ENCODE measurements at places on chromosomes 5 and 9.

- DNase-seq = no peak
Observed at GRCh38 chr5:146560205-146560812, 44.3 kb upstream of the GPR151 start.

DNA sequence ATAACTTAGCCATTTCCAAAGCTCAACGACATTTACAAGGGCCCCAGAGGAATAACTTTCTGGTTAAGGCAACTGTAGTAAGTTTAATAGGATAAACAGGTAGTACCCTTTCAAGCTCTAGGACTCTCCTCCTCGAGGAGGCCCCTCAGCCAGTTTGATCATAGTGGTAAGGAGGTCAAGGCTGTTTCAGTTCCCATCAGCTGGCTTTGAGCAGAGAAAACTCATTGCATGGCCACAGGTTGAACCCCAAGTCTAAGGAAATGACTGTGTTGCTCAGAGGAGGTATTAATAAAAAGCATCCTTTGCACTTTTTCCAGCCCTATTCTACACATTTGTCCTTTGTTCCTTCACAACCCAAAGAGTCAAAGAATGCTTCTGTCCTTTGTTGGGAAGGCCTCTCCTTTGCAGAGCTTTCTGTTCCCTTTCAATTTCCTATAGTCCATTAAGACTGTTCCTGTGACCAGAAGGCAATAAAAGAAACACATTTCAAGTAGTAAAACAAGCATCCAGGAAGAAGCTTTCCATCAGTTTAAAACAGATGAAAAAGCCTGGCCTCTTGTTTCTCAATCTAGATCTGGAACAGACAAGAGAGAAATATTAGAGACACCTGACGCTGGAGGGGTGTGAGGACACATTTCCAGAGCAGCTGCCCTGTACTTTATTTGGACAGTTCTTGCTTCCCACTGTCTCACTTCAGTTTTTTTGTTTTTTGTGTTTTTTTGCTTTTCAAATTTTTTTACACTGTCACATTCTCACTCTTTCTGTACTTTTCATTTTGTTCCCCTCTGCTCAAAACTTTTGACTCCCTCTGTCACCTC lies 54.1 kb downstream of the PRRC1 start:
- DNase-seq = no peak

GRCh38 chr9:98495530-98495929 lies 213.2 kb downstream of the GABBR2 start:
- DNase-seq = no peak

DNA sequence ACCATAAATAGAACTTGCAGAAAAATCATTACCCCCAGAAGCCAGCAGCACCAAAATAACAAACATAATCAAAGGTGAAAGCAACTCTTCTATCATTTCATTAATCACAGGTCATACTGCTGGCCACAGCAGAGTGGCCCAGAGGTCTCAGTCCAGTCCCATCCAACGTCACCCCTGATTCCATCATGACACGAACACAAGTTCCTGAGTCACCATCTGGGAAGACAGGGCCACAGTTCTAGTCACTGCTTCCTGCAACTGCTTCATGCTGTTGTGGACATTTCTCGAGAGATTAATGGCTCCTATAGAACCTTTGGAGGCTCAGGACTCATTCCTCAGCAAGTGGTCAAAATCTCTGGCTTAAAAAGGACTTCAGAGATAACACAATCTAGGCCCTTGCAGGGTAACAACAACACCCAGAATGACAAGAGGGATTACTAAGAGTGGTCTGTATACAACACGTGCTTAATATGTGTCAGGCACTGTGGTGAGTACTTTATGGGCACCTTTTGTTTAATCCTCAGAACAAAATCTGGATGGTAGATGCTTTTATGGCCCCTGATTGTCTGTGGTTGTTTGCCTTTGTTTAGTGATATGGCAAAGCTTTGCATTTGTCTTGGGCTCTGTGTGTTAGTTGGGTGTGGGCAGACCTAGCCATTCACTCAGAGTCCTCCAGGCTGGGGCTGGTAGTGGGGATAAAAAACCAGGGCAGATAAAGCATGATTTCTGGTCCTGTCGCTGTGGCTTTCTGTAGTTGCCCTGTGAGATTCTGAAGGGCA lies 184.3 kb downstream of the DAB2IP start:
- no peak for DNase-seq

DNA sequence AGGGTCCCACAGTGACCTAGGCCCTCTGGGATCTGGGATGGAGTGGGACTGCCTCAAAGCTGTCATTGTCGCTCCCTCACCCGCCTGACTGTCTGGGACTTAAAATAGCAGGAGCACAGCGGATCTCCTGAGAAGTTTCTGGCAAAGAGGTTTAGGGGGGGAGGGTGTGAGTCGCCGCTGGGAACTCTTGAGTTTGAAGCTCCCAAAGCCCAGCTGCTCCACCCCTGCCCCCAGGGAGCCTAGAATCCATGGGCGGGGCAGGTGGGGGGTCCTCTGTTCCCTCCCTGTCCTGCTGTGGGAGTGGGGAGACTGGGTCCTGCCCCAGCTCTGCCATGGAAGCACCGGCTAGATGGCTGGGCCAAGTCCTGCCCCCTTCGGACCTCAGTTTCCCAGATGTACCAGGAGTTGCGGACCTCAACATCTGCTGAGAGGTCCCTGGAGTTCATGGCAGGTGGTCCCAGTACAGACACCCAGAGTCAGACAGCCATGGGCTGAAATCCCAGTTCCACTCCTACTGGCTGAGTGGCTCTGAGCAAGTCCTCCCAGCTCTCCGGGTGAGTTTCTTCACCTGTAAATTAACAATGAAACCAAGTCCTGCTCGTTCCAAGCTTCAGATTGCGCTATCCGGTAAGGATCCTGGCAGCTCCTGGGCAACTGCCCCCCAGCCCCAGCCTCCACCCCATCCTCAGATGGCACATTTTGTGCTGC lies 985 bp upstream of the WDR38 start:
- DNase-seq = no peak

DNA sequence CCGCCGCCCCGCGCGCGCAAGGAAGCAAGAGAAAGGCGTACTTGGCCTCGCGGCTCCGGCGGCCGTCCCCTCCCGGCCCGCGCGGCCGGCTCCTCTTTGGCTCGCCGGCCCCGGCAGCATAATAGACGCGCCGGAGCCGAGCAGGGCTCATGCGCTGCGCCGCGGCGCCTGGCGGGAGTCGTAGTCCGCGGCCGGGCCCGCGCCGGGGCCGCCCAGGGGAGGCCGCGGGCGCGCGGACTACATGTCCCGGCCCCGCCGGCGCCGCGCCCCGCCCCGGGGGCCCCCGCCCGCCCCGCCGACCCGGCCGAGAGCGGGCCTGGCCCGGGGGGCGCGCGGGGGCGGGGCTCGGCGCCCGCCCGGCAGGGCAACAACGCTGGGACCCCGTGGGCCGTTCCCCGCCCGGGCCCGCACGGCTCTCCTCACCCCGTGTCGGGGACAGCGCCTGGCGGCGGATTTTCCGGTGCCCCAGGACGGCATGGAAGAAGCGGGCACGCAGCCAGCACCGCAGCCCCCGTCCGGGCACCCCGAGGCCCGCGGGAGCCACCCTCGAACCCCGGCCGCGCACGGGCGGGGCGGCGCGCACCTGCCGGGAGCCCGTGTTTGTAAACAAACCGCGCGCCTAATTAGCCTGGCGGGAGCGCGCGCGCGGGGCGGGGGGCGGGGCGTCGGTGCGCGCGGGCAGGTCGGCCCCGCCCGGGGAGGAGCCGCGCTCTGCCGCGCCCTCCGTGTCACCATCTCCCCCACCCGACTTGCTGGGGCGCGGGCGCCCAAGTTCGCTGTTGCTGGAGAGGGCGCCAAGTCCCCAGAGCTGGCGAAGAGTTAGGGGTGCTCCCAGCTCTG lies at the start of gene BRD3:
Gene BRD3 (minus strand): TSS at position 123 of the 840 bp plus-strand sequence. CDS start 14,549 bp downstream, outside the sequence.
- peak; percentile 74 for DNase-seq

GRCh38 chr5:31664566-31664965 lies 25.6 kb downstream of the PDZD2 start:
- DNase-seq = no peak

DNA sequence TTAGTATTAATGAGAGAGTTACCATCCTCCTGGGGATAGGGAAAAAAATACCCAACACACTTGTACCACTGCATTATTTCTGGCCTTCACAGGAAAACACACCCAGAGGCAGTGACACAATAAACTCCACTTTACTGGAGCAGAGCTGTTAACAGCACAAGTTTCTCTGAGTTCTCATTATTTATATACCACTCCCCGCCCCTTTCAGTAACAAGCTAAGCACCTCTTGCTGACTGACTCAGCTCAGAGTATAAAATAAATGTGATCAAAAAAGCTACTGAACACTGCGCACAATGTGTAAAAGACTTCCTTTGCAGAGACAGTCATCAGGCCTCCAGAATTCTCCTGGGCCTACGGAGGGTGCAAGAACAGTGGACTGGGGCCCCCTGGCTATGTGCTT lies 21.6 kb downstream of the KLF9 start:
- DNase-seq = no peak

- DNase-seq = no peak
Observed at GRCh38 chr9:116149844-116150243, 3.7 kb upstream of the PAPPA start.

GRCh38 chr5:143713047-143714003 lies 98.6 kb upstream of the HMHB1 start:
- DNase-seq = no peak

Data from activated CD4-positive, alpha-beta T cell treated with anti-CD3 and anti-CD28 coated beads, Interleukin-2, amount 50 U/mL, for 48 hours (primary cell).